ENCODE measurements at places on chromosomes 16 and 17.

DNA sequence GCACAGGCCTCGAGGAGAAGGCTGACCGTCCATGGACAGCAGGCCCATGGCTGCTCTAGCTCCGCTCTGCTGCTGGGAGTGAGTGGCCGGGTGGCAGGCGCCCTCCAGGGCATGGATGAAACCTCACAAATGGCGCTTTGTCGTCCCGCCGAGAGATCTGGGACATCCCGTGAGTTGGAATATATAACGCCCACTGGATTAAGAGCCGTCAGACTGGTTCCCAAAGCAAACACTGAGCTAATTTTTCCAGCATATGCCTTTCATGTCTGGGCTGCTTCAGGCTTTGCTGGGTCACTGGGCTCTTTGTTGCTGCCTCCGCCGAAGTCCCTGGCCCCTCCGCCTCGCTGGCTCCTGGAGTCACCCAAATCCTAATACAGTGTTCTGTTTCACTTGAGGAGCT is 266.3 kb downstream of the FOXL1 start:
- no peak for DNase-seq

- no peak for DNase-seq
These were observed 4.7 kb upstream of the CMTR2 start for GRCh38 chr16:71293919-71294318.

GRCh38 chr16:85527767-85528297 is 85.3 kb upstream of the GSE1 start:
- no peak for DNase-seq

- no peak for DNase-seq
These were observed 31.5 kb downstream of the SLC7A5 start for GRCh38 chr16:87837627-87838289.

DNA sequence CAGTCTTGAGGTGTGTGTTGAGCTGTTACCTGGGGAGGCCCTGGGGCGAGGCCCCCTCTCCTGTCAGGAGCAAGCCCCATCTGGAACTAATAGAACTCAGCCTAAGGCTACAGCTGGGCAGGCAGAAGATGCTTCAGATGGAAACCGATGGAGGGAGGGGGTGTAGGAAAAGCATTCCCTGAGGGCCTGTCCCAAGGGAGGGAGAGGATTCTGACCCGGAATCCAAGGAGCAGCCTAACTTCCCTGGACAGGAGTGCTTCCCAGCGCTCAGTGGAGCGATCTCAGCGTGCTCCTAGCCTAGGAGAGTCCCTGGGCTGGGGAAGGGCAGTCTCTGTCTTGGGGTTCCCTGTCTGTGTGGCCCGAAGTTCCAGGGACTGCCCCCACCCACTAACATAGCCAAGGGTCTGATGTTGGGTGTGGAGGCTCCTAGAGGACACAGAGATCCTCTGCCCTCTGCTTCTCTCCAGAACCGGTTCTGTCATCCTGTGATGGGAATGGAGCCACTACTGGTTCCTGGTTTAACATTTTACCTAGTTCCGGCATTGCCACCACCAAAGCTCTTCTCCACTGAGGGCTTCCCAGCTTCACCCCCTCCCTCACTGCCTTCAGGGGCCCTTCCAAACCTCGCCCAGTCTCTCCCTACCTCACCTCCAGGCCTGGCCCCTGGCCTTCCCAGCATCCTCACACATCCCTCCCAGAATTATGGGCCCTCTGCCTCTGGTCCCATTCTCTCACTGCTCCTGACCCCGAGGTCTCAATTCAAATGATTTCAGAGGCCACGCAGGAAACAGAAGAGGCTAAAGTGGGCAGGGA is 58.7 kb downstream of the RTN4RL1 start:
- no peak for DNase-seq

DNA sequence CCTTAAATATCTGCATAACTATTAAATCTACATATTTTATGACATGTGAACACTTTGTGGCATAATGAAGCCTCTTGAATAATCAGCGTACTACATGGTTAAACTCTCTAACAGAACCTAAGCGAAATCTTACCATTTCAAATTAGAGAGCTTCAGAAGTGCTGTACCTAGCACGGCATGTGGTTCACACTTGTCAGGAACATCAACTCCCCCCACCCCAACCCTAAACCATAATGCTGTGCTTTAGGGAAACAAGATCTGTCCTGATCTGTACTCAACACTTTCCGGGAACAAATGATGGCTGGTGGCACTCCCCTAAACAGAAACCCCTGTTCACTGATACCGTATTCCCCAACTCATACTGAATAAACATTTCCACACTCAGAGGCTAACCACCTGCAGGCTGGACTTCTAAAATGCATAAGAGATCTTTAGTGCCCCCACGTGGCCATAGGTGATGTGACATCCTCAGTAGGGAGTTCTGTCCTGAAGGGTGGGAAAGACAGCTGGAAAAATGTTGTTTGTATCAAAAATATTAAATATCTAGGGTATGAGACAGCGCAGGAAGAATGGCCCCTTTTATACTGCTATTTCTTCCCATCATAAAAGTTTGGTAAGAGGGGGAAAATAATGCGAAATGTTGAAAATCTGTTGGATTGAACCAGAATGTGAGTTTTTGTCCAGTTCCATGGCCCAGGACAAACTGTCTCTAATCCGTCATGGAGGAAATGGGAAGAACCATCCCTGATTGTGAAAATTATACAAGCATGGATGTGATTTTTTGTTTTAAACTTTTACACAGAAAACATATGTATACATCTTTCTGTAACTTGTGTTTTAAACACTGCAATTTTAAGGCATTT is 88.6 kb downstream of the USP31 start:
- DNase-seq, result peak; percentile 23

GRCh38 chr17:16273499-16273898 is 56.5 kb downstream of the PIGL start:
- DNase-seq, result no peak

- DNase-seq, result peak; percentile 94
These were observed at the start of gene IGSF6 for GRCh38 chr16:21652453-21652852. TSS of gene IGSF6 (minus strand) at chr16:21652608. CDS start at chr16:21652598, 10 bp downstream.

- DNase-seq, result no peak
These were observed 85.5 kb upstream of the HNF1B start for GRCh38 chr17:37830151-37830993.

DNA sequence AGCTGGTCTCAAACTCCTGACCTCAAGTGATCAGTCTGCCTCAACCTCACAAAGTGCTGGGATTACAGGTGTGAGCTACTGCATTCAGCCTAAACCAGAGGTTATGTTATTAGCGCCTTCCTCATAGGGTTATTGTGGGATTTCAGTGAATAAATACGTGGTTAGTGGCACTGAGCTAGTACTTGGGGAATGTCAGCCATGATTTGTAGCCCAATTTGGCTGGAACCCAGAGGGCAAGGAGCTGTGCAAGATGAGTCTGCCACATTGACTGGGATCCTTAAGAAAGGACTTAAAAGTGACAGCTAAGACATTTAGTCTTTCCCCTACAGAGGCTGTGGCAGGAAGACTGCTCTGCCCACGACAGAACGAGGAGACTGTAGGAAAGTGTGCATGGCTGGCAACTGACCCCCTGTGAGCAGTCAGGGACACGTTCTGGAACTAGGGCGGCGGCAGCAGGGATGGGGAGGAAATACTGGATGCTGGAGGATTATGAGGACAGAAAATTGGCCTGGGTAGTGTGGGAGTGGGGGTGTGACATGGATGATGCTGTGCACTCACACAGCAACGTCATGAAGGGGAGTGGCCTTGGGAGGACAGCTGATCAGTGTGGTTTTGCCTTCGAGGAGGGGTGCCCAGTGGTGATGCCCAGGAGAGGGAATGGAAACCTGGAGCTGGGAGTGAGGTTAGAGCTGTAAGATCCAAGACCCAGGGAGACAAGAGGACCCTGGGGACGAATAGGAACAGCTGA is 14.6 kb downstream of the ATP5PD start:
- DNase-seq, result peak; percentile 88

DNA sequence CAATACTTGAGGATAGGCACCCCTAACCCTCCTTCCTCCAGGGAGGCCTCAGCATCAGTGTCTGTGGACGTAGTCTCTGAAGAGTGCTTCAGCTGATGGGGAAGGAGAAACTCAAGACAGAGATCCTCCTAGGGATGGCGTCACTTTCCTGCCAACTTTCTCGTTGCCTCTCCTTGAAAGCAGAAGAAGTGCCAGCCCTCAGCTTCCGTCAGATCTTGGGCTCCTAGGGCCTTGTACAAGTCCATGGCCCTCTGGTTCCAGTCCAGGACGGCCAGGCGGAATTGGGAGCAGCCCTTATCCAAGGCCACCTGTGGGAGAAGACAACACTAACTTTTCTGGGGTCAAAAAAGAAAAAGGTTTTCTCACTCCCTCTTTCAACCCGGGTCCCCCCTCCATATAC is 1.3 kb downstream of the SAT2 start:
- DNase-seq, result peak; percentile 74

DNA sequence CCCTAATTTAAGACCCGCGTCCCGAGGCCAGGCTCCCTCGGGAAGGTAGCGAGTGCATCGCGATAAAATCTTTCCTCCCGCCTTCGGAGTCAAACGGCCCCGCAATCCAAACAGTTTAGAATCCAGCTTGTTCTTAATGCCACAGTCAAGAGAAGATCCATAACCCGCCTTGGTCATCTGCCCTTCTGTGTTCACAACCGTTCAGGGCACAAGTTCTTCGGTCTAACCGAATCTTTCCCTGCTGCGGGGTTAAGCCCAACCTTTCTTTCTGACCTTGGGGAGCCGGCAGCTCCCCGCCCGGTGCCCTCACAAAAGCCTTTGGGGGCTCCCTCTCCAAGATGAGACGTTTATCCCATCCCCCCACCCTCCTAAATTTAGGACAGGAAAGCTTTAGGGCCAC is 30.3 kb downstream of the CPSF4L start:
- DNase-seq, result no peak

GRCh38 chr16:81782236-81782635 is 3.1 kb downstream of the PLCG2 start:
- no peak for DNase-seq

DNA sequence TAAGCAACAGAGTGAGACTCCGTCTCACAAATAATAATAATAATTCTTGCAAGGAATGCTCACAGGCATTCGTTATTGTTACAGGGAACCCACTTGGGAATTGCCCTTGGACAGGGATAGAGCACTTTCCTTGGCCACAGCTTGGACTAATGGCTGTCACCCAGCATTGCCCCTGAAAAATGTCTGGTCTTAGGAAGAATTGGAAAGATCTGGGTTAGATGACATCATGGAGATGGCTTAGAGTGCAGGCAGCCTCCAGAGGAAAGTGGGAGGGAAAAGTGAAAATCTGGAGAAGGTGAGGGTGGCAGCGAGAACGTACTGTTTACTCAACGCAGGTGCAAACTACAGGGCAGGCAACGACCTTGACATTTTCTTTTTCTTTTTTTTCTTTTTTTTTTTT is 59.3 kb upstream of the MRTFB start:
- DNase-seq, result no peak

- peak; percentile 81 for DNase-seq
These were observed 7.8 kb upstream of the ZNF200 start for GRCh38 chr16:3242709-3243108.

DNA sequence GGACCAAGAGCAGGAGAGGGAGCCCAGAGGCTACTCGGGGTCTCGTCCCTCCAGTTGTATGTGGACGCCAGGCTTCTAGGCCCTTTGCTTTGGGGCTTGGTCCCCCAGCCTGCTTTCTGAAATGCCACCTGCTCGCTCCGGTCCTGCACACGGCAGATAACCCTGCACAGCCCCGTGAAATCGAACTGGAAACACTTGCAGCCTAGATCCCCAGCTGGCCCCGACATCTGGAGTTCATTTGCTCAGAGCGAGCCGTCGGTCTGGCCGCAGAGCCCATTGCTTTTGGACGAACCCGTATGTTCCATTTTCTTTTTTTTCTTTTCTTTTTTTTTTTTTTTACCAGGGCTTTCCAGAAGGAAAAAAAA is 22.9 kb downstream of the C1QTNF1 start:
- no peak for DNase-seq

DNA sequence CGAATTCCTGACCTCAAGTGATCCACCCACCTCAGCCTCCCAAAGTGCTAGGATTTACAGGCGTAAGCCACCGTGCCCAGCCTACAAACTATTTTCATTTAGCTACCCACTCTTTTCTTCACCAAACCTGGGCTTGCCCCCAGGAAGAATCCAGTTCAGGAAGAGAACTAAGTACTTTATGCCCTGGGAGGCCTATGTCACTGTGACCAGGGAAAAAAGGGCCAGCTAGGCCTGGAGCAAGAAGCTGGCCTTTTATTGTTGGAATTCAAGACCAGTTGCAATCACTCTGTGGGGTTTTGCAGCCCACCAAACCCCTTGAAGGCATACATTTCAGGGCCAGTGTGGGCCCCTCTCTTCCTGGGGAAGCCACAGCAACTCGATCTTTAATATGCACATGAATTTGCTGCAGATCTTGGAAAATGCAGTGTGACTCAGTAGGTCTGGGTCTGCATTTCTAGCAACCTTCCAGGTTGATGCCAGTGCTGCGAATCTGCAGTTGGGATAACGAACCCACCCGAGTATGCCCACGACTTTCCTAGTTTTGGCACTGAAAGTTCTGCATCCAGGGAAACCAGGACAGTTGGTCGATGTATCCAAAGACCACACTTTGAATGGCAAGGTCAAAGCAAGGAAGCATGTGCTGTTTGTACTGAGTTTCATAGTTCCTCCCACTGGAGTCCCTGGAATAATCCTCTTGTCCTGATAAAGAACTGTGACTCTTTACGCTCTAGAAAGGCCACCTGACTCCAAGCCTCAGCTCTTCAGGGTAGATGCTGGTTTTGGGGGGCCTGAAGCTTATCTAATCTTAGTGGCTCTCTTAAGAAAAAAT is 7.2 kb upstream of the MRPS23 start:
- no peak for DNase-seq

GRCh38 chr16:70767377-70768202 is 33.4 kb downstream of the VAC14 start:
- DNase-seq, result no peak

DNA sequence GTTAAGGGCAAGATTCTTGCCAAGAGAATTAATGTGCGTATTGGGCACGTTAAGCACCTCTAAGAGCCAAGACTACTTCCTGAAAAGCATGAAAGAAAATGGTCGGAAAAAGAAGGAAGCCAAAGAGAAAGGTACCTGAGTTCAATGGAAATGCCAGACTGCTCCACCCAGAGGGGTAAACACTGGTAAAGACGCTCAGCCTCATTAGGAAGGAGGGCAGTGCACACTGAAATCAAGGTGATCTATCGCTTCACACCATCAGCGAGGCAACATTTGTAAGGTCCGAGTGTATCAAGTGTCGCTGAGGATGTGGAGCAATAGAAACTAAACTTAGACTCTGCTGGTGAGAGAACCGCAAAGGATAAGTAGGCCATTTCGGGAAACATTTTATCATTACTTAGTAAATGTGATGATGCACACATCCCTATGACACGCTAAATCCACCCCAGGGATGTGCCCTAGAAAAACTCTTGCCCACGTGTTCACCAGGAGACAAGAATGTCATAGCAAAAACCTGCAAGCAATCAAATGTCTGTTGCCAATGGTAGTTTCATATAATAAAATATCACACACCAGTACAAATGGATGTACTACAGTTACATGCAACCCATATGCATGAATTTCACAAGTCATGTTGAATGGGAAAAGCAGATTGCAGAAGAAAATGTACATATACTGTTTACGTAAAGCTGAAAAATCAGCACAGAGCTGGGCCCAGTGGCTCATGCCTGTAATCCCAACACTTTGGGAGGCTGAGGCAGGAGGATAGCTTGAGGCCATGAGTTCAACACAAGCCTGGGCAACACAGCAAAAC is 23.6 kb downstream of the CNTROB start:
- no peak for DNase-seq
